Fibroblast of gingiva (primary cell): ENCODE measurements at places on chromosomes 3 and 15.

GRCh38 chr3:72727172-72727571 is 121.1 kb downstream of the SHQ1 start:
- DNase-seq, result no peak

- DNase-seq, result peak; percentile 76
Measured at GRCh38 chr3:136068708-136069107, 103.2 kb downstream of the PPP2R3A start.

- no peak for DNase-seq
Measured at GRCh38 chr3:64244011-64244942, 19.0 kb upstream of the PRICKLE2 start.

- peak; percentile 21 for DNase-seq
Measured at GRCh38 chr15:84982301-84982920, 755 bp downstream of the PDE8A start.

- no peak for DNase-seq
Measured at GRCh38 chr3:70557976-70558375, 245.5 kb upstream of the MDFIC2 start.

DNA sequence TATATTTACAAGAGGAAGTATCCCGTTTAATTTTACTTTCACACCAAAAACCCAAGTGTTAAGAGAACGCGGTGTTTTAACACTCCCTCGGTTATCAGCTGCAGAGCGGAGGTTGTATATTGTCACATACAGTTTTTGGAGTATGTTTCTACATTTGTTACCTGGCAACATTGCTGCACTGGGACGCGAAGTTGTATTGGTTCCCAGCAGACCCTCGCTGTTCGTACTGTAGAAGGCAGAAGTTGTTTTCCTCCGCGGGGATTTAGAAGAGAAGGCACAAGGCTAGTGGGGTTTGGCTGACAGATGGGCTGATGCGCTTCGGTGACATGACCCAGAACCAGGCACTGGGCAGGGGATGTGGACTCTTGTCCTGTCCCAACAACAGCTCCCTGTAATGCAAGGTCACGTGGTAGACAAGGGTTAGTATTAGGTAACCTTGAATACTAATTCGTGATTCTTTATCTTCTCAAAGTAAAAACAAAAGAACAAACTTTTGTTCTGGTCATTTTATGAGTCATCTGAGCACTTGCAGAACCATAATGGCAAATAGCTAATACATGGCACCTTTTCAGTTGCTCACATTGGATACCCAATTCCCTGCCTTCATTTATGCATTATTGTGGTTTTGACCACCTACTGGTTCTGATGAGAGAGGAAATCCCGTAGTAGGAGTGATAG is 230.4 kb upstream of the BHLHE40 start:
- no peak for DNase-seq
